NK-92 treated with Interleukin-12 subunit alpha and Interleukin-12 subunit beta, amount 100 ng/mL, for 24 hours (cell line): ENCODE measurements at places on chromosomes 6 and 20.

GRCh38 chr6:158496700-158497099, 63.2 kb upstream of the TMEM181 start:
- no peak for DNase-seq

DNA sequence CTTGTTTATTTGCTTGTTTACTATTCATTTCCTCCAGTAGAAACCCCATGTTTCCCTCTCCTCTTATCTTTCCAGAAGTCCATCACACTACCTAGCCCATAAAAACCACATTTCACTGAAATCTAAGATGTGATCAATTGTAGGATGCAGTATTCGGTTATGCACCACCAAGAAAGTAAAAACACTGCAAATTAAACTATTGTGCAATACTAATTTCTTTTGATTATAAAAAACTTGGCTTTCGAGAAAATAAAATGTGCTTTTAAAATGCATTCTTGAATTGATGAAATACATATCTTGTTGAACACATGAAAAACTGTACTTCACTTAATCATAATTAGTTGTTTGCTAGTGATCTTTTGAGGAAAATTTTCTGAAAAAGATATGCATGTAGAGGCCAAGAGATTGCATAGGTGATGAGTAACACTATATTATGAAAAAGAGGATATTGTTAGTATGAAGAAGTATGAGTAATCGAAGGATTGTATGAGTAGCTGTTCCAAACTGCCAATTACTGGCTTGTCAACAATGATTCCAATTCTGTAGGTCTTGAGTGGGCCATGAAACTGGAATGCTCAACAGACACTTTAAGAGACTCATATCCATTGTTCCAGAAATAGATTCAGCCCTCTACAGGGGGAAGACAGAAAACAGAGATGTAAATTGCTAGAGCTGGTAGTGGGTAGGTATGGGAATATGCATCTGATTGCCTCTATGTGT, 79.7 kb downstream of the RNF217 start:
- no peak for DNase-seq

GRCh38 chr6:134235937-134236751, 81.8 kb downstream of the SGK1 start:
- peak; percentile 20 for DNase-seq

GRCh38 chr6:16803294-16804200, 42.3 kb upstream of the ATXN1 start:
- no peak for DNase-seq

- no peak for DNase-seq
Observed at GRCh38 chr6:153092082-153093013, 38.7 kb downstream of the RGS17 start.

DNA sequence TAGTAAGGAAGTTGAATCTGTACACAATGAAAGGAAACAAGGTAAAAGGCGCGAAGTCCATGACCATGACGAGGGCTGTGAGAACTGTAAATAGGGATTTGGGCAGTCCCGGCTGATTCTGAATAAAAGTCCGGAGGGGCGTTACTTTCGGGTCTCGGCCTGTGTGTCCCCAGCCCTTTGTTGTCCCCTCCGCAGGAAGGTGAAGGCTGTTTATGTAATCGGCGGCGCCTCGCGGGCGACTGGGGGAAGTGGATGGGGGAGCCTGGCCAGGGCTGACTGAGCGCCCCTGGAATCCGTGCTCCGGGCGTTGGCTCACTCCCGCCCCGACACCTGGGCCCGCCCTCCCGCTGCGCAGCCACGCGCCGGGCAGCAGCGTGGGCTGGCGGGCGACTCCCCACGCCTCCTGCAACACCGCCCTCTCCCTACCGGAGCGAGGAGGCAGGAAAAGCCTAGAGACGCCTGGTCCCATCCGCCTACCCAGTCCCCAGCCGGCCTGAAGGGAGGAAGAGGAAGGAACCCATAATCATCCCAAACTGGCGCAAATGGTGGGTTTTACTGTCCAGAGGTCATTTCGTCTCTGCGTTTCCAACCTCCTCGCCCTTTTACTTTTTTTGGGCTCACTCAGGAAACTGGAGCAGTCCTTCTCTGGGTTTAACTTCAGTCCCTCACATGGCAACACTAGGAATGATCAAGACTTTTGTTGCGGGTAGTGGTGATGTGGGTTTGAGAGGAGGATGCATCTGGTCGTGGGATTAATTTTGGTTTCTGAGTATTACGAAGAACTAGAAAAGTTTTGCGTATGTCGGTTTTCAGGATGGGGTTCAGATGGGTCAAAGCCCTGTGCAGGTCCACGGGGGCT, 12.1 kb downstream of the TRIM31 start:
- DNase-seq = no peak

DNA sequence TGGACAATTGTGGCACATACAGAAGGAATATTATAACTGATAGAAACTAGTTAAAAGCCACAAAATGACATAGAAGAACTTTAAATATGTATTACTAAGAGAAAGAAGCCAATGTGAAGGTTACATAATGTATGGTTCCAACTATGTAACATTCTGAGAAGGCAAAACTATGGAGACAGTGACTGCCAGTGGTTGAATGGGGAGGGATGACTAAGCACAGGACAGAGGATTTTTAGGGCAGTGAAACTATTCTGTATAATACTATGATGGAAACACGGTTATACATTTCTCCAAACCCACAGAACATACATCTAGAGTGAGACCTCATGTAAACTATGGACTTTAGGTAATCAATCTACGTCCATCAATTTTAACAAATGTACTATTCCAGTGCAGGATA, 22.4 kb downstream of the SYNCRIP start:
- DNase-seq = no peak

- no peak for DNase-seq
Observed at GRCh38 chr6:34519971-34520644, 36.0 kb downstream of the SPDEF start.

DNA sequence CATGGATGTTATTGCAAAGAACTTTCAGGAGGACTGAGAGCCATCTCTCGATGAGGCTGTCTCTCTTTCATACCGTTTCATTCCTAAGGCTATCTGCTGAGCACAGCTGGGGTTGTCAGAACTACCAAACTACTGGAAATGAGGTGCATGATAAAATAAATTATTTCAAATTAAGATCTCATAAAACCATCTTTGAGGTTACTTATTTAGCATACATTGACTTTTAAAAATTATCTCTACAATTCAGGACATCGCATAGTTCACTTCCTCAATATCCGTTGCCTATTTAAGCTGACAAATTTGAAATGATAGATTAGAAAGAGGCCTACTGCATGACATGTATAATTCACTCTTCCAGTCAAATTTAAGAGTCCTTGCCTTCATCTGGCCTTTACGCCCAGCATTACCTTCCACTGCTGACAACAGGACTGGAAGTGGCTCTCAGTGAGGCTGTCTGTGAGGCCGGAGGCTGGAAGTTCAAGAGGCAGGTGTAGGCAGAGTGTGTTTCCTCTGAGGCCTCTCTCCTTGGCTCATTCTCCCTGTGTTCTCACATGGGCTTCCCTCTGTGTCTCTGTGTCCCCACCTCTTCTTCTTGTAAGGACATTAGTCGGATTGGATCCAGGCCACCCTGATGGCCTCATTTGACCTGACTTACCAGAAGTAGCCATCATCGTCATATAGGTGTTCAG, 12.8 kb upstream of the DUSP22 start:
- DNase-seq = no peak

DNA sequence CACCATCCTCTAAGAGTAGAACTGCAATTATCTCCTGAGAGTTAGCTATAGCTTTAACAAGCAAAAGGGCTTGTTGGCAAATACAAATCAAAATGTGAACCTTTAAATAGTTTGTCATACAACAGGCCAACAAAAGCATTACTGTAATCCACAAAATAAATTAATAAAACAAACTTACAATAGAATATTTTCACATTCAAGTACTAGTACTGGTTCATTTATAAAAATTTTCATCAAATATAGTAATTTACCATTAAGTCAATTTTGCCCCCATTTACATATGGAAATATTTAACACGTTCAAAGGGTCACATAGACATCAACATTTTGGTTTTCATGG, 9.4 kb downstream of the RBM39 start:
- no peak for DNase-seq

DNA sequence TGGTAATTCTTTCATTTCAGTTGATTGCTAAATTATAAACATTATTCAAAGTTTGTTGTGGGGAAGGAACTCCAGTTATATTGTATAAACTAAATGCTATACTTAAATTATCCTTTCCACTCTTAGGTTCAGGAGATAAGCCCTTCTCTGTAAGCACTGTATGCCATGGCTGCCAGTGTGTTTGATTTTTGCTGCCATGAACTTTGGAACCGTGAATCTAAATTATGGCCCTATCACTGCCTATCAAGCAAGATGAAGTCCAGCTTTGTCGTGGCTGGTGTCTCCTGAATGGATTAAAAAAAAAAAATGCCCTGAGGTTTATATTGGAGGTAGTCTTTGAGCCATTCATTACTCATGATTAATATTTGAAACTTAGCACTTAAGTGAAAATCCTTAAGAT, 44.7 kb downstream of the CDC5L start:
- DNase-seq = no peak

DNA sequence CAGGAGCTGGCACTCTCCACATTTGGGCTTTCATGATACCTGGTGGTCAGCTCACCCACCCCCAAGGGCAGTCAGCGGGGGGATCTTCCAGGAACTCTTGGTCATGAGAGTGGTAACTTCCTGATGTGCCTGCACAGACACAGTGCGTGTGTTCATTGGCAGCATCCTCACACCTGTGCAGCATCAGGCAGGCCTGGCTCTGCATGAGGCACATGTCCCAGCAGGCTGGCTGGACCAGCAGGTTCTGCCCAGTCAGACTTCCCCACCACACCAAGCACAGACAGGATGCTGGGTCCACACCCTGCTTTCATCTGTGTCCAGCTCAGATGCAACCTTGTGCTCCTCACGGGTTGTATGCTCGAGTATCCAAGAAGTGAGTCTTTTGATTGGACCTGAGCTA, 15.7 kb upstream of the UNC93A start:
- DNase-seq = no peak

- DNase-seq = no peak
Observed at GRCh38 chr20:20009784-20010253, 7.3 kb upstream of the NAA20 start.

- DNase-seq = no peak
Observed at GRCh38 chr20:17023036-17023435, 203.8 kb upstream of the PCSK2 start.

GRCh38 chr6:18406955-18407749, 20.0 kb downstream of the RNF144B start:
- DNase-seq = no peak

DNA sequence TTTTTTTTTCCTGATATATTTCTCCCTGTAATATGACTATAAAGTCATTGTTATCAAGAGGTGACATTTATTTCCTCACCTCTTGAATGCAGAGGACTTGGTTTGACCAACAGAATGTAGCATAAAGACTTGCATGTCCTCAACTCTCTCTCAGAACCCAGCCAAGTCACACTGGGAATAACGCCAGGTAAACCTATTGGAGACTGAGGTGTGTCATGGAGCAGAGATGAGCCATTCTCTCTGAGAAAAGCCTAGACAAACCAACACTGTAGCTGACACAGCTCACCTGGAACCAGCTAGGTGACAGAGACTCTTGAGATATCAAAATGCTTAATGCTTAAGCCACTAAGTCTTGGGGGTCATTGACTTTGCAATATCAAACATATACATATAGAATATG, 533.6 kb downstream of the HAO1 start:
- DNase-seq = no peak

DNA sequence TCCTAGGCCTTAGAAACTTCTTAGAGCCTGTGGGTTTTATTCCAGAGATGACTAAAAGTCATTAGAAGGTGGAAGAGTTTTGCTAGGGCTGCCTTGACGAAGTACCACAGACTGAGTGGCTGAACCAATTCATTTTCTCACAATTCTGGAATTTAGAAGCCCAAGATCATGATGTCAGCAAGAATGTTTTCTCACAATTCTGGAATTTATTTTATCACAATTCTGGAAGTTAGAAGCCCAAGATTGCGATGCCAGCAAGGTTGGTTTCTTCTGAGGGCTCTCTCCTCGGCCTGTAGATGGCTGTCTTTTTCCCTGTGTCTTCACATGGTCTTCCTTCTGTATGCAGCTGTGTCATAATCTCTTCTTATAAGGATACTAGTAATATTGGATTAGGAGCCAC, 672.9 kb upstream of the MARCKS start:
- no peak for DNase-seq

- DNase-seq = no peak
Observed at GRCh38 chr20:52746190-52746589, 226.0 kb upstream of the TSHZ2 start.

GRCh38 chr20:57655809-57656155, 35.6 kb upstream of the ZBP1 start:
- no peak for DNase-seq

DNA sequence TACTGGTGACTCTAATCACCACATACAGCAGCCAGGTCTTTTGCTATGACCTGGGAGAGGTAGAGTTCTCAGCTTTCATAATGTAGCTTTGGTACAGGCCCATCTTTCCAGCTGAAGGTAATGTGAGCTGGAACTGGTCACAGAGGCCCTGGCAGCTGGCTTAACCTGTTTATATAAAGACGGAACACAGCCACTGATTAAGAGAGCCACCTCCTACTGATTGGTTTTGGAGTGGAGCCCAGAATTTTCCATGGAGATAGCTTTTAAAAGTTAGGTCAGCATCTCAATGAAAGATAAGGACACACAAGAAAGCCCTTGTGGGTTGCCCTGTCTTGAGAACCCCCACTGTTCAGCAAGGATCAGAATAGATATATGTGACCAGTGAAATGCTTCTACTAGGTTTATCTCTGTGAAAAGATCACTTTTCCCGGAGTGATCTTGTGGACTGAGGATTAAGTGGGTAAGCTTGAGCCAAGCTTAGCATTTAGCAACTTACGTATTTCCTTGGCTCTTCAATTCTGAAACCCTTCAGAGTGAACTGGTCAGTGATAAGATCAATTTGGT, 213.7 kb upstream of the CITED2 start:
- DNase-seq = no peak

DNA sequence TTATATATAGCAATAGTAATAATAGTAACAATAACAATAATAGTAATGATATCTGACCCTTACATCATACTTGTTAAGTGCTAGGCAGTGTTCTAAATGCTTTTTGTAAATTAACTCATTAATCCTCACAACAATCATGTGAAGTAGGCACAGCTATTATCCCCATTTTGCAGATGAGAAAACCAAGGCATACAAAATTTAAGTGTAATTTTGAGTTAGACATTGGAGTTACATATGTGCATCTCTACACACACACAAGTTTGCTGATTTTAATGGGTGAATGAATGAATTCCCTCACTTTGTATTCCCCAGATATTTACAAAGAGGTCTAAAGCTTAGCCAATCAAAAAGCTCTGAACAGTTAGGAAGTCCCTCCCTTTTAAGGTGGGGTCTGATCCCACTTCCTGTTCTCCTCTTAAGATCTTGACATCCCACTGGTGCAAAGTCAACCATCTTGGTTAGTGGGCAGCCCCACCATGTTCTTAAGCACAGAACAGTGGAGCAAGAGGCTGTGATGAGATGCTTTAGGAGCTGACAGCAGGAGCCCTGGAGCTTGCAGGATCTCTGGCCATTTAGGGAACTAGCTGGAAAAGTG, 85.3 kb upstream of the FOXP4 start:
- DNase-seq = no peak

GRCh38 chr6:118771253-118771652, 119.9 kb upstream of the CEP85L start:
- DNase-seq = no peak

GRCh38 chr20:16844406-16844805, 96.2 kb downstream of the OTOR start:
- DNase-seq = no peak

- DNase-seq = no peak
Observed at GRCh38 chr6:72938104-72938503, 287.2 kb downstream of the KHDC1L start.
